Mammary epithelial cell (primary cell): ENCODE measurements at places on chromosomes 6 and 20.
A peak's percentile ranks its signal among the peaks of the same experiment; 100 is the strongest.

DNA sequence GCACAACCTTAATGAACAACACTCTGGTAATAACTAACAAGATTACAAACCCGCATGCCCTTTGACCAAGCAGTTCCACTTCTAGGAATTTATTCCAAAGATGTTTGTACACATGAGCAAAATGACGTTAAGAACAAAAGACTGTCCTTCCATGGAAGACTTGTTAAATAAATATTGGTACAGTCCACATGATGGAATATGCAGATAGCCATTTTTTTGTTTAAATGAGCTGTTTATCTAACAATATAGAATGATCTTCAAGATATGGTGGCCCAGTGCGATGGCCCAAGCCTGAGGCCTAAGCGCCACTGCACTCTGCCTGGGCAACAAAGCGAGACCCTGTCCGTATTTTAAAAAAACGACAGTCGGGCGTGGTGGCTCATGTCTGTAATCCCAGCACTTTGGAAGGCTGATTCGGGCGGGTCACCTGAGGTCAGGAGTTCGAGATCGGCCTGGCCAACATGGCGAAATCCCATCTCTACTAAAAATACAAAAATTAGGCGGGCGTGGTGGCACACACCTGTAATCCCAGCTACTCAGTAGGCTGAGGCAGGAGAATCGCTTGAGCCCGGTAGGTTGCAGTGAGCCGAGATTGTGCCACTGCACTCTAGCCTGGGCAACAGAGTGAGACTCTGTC lies 7.4 kb upstream of the AHCY start:
- DNase-seq = no peak

DNA sequence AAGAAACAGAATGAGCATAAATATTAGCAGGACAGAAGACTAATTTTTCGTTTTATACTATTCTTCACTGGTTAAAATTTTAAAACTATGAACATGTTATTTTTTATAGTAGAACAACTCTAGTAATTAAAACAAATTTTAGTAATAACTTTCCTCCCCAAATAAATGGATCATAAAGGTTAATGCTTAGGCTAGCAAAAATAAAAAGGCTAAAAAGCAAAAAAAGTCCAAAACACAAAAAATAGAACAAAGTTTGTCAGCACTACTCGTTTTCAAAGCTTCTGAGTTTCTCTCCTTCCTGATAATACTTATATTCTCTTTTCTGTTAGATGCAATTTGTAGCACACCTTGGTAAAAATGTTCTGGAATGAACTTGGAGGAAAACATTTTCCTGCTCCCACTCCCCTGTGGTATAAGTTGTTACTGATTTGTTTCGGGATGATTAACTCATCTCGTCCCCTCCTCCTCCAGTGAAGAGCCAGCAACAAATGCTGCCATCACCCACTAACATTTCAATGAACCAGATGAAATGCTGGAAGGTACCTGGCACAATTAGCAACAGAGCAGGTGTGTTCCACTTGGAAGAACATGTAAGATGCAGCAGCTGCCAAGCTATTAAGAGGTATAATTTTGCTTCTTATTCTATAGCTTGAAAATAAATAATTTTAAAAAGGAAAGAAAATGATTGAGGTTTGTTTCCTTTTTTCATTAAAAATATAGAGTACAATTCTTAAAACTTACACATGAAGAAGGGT lies 130.5 kb downstream of the MYB start:
- no peak for DNase-seq

DNA sequence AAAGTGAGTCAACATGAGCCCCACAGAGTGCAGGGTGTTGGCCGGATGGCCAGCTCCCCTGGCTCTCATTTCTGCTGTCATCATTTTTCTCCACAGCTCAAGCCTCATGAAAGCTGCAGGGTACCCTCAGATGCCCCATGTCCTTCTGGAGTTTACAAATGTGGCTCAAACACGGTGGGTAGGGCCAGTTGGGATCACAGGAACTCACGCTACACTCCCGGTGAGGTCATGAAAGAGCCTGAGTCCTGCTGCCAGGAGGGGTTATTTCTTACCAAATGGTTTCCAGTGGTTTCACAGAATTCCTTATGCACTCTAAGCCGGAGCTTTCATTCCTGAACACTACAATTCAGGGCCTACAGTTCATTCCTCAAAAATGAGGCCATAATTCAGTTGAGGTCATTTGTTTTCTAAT lies 78.7 kb downstream of the TMEM170B start:
- no peak for DNase-seq

DNA sequence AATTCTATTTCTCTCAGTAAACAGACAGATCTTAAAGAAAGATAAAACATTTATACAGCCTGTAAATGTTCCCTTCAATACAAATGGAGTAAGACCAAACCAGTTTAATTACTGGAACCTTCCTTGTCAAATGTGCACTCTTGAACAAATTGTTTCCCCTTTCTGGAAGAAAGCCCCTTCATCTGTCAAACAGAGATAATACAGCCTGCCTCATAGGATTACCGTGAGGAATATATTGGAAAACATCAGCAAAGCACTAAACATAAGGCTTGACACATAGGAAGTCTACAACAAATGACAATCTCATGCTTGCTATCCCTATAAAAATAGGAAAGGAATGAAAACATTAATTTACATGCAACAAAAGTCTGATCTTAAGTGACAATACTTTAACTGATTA lies 173.8 kb downstream of the PTPRK start:
- DNase-seq = no peak

DNA sequence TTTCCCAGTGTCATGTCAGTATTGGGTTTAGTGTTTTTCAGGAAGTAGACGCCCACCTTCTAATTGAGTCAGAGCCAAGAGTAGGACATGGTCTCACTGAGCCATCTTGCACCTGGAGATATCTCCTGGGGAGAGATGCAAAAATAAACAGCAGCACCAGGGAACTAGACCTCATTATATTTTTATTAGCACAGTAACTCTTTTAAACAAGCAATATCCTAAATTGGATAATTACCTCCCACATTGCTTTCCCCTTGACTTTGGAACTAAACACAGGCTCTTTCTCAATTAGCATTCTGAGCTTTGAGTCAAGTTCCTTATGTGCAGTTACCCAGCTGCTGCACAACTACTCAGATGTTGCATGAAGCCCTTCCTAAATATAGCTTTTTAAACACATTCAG lies 175.4 kb downstream of the IBTK start:
- DNase-seq = peak; percentile 4

GRCh38 chr20:20799716-20800312 lies 87.4 kb upstream of the RALGAPA2 start:
- no peak for DNase-seq

DNA sequence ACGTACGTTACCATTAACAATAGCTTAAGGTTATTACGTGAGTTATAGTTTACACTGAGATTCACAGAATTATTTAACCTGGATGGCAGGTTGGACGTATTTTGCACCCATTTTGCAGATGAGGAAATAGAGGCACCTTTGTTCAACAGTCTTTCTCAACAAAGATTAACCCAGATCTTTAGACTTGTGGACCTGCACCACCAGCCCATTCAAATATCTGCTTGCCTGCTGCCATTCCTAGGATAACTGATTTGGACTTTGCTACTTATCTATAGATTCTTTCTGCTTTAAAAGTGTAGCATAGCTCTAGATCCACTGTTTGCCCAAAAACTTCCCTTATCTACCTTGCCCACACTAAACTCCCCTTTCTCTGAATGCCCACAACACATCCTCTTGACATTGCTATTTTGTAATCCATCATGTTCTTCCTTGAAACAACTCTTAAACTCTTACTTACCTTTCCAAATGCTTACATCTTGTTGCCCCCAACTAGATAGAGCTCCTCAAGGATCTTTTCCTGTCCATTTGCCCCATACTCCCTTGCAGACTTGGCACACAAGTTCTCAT lies 56.4 kb upstream of the TNFAIP3 start:
- no peak for DNase-seq
